Activated CD4-positive, alpha-beta T cell treated with anti-CD3 and anti-CD28 coated beads, Interleukin-2, Interleukin-6, amounts not matched to agents 100 ng/mL and 50 ng/mL, durations not matched to agents 16 hours and 8 hours (primary cell): ENCODE measurements at places on chromosomes 11 and 22.
A peak's percentile ranks its signal among the peaks of the same experiment; 100 is the strongest.

DNA sequence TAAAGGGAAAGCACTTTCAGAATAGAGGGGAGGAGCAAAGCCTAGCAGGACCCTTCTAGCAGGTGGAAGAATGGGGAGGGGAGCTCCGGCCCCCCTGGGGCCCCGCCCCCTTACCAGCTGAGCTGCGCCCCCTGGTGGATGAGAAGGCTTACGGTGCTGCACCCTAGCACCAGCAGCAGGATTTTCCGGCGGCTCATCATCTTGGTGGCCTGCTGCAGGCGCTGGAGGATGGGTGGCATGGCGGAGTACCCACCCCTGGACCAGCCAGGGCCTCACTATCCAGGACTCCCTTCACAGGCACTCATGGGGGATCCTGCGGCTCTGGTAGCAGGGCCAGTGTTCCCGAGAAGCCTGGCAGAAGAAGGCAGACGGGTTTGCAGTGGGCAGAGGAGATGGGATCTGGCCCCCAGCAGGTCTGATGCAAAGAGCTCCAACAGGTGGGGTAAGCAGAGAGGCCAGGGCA, 3.8 kb downstream of the GAL3ST3 start:
- DNase-seq: peak; percentile 89

GRCh38 chr11:96014217-96014616, 90.3 kb upstream of the MTMR2 start:
- DNase-seq: peak; percentile 82

DNA sequence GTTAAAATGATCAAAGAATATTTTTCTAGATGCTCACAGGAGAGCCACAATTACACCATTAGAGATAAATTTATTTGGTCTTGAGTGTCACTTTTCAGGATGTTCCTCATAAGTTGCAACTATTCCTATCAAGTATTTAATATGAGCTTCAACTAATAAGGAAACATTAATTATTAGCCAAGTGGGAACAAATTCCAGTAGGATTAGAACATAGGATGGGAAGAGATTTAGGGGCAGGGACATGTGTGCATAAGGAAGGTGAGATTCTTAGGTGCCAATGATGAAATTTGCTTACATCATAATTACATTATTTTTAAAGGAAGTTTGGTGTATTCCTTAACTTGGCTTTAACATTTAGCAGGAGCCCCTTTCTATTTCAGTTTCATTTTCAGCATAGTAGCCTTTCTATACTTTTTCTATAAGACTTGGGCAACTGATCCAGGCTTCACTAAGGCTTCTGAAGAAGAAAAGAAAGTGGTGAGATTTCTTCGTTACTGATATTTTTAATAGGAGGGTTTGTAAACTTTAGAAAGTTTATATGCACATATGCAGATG, 38.8 kb downstream of the CSRP3 start:
- DNase-seq: no peak

- peak; percentile 84 for DNase-seq
These were observed 30.5 kb upstream of the FNBP4 start for GRCh38 chr11:47797633-47798032.

DNA sequence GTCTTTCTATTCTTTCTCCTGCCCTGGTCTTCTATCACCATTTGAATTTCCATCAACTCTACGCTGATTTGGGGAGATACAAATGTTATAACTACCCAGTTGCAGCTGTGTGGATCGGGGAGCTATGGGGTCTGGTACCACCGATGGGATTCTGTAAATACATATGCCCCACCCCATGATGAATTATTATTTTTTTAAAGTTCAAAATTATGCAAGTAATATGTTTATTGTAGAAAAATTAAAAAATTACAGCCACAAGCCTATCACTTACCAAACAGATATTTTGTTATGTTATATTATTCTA, 52.4 kb upstream of the CLMP start:
- DNase-seq: no peak

DNA sequence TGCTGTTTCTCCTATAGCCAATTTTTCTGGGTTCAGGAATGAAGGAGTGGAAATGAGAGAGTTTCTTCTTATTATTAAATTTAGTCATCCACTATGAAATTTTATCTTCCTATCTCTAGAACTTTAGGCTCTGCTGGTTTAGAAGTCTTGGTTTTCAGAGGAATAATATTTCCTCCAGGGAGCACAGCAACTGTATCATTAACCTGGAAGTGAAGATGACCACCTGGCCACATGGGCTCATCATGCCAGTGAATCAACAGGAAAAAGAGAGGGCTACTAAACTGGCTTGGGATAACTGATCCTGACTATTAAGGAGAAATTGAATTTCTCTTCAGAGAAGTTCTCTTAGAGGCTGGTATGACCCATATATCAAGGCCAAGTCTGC, 44.4 kb downstream of the ADM start:
- no peak for DNase-seq

GRCh38 chr11:68354148-68354872, 41.9 kb downstream of the LRP5 start:
- no peak for DNase-seq

GRCh38 chr11:129237880-129238638, 45.9 kb upstream of the ARHGAP32 start:
- no peak for DNase-seq

- DNase-seq: no peak
These were observed 20.1 kb downstream of the FZD4 start for GRCh38 chr11:86934926-86935579.

GRCh38 chr11:117143390-117143789, 697 bp upstream of the PAFAH1B2 start:
- peak; percentile 38 for DNase-seq

DNA sequence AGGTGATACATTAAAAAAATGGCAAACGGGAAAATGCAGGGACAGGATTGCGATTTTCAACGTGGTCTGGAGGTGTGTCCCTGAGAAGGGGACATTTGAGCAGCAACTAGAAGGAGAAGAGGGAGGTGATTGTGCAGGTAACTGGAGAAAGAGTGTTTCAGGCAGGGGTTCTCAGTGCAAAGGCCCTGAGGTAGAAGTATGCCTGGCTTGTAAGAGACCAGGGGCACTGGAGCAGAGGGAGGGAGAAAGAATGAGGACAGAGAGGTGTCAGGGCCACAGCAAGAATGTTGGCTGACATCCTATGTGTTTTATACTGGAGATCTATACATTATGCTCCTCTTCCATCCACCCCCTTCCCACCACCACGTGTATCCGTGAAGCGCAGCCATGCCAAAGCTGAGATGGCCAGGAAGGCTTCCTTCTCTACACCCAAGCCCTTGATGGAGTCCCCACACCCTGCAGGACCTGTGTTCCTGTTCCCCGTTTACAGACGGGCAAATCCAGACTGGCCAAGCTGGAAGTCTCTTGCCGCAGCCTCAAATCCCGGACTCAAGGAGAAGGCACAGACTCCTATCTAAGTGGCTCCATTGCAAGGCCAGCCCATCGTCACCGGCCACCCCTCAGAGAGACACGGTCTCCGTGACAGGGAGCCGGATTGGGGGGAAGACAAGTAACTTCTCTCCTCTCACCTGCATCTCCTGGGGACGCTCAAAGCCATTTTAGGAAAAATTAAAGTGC, 416.1 kb downstream of the MN1 start:
- no peak for DNase-seq

GRCh38 chr22:42714768-42715390, 5.8 kb downstream of the A4GALT start:
- DNase-seq: no peak

DNA sequence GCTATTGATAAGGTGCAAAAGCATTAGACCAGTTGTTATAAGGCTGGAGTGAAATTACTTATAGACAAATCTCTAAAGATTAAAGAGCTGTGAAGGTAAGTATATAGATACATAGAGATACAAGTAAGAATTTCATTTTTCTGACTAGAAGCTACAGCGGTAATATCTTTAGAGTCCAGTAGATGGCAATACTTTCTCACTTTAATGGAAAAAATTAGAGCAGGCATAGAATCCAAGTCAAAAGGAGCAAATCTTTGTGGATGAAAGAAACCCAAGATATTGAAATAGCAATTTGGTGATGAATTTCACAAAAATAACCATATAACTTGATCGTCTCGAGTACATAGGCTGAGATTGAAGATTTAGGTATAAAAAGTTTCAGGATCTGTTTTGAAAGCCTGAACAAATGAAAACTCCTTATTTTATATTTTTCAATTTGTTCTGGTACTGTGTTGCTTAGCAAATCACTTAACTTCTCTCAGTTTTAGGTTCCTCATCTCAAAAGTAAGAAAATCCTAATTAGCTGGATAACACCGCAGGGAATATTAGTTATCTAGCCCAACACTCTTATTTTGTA, 81.9 kb downstream of the UVRAG start:
- DNase-seq: peak; percentile 51

GRCh38 chr11:62832336-62833234, at the start of gene TEX54:
Gene TEX54, minus strand, starts transcription at chr11:62832841.
- DNase-seq: no peak

DNA sequence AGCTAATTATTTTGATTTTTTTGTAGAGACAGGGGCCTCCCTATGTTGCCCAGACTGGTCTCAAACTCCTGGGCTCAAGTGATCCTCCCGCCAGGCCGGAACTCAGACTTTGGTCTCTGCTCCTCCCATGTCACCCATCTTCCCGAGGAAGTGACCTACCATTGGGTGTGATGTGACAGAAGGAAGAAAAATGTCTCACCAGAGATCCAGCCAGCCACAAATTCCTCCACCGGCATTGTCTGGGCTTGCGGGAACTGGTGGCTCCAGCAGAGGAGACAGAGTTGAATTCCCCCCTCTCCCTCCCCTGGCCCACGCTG, 772 bp downstream of the SLC25A45 start:
- peak; percentile 71 for DNase-seq

DNA sequence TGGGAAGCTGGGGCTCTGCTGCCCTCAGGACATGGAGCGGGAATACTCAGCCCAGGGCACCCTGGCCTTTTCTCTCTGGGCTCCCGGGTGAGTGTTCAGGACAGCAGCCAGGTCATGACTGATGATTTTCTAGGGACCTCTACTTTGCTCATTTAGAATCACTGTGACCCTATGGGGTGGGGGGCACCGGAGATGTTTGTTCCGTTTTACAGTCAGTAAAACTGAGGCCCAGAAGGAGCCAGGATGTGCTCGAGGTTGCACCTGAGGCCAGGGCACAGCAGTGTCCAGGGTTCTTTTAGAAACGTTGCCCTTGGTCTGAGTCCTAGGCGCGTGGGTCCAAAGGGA, 48.1 kb downstream of the SMIM38 start:
- DNase-seq: no peak

GRCh38 chr22:46800102-46800857, 37.8 kb downstream of the TBC1D22A start:
- no peak for DNase-seq

DNA sequence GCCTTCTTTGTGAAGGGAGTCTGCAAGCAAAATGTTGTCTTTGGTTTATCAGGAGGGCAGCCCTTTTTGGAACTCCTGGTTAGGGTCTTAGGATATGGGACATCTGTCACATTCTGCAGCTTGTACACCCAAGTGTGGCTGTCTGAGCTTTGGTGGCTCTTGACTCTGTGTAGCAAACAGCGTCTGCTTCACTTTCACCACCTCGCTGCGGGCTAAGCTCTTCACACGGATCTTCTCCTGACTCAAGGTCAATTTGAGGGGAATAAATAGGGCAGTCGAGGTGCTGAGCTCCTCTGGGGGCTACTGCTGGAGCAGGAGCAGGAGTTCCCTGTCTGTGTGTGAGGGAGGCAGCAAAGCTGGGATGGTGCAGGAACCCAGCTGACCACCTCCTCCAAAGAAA, 10.6 kb downstream of the MICAL2 start:
- DNase-seq: no peak

DNA sequence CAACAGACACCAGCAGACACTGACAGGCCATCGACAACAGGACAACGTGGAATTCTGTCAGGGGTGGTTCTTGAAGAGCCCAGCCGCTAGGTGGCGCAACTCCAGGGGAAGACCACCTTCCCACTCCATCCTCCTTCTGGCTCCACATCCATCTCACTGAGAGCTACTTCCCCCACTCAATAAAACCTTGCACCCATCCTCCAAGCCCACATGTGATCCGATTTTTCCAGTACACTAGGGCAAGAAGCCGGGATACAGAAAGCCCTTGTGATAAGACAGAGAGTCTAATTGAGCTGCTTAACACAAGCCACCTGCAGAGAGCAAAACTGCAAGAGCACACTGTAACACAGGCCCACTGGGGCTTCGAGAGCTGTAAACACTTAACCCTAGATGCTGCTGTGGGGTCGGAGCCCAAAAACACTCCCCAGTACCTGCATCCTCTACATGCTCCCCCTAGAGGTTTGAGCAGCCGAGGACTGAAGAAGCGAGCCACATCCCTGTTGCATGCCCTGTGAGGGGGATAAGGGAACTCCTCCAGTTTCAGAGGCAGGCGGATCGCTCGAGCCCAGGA, 11.5 kb upstream of the RAB39A start:
- peak; percentile 45 for DNase-seq

- no peak for DNase-seq
These were observed 11.3 kb upstream of the C11orf96 start for GRCh38 chr11:43930868-43931716.

GRCh38 chr11:65976216-65977176, 15.0 kb downstream of the SART1 start:
- no peak for DNase-seq

DNA sequence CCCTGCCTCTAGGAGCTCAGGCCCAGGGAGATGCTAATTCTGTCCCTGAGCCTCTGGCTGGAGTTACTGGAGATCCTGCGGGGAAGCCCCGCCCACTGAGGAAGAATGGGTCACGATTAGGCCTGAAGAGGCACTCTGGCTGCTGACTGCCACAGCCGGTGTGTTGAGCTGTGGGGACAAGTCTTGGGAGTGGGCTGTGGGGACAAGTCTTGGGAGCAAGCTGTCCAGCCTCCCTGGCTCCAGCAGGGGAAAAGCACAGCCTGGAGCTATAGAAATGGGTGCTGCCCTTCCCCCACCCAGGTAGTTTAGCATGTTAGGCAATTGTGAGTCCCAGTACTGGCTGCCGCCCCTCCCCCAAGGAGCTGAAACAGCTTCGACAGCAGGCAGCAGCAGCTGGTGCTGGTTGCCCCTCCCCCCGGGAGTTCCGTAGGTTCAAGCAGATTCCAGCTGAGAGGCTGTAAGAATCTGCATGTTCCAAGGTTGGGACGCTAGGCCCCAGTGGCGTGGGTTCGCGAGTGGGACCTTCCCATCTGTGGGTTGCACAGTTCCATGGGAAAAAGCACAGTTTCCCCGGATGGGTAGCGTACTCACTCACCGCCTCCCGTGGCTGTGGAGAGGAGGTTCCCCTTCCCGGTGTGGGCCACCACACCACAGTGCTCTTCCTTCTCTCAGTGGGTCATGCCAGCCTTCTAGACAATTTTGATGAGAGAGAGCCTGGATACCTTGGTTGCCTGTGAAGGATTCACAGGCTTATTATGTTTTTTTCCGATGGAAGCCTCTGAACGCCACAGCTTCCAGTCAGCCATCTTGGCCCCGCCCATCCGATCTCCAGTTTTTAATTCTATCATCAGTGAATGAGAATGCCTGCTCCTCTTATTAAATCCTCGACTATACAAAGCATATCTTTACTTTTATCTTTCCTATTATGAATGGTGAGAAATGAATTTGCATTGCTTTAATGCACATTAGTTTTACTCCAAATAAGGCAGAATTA, 61.5 kb downstream of the MSANTD4 start:
- DNase-seq: no peak
